ENCODE measurements at places on chromosomes 2 and 18.

GRCh38 chr2:202261531-202261930, 4.0 kb upstream of the NOP58 start:
- no peak for DNase-seq

DNA sequence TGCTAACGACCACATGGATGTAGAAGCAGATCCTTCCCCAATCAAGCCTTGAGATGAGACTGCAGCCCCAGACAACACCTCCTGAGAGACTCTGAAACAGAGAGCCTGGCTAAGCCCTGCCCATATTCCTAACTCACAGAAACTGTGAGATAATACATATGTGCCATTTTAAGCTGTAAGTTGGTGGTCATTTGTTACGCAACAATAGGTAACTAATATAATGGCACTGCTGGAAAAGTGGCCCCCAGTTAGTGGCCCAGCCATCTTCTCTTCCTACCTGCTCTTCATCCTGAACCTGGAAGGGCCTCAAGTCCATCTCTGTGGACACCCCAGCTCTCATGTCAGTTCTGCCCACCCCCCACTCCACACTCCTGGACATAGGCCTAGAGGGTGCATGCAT, 144.0 kb downstream of the TMEM17 start:
- no peak for DNase-seq

GRCh38 chr18:40676668-40677067, 1278.4 kb upstream of the PIK3C3 start:
- no peak for DNase-seq

DNA sequence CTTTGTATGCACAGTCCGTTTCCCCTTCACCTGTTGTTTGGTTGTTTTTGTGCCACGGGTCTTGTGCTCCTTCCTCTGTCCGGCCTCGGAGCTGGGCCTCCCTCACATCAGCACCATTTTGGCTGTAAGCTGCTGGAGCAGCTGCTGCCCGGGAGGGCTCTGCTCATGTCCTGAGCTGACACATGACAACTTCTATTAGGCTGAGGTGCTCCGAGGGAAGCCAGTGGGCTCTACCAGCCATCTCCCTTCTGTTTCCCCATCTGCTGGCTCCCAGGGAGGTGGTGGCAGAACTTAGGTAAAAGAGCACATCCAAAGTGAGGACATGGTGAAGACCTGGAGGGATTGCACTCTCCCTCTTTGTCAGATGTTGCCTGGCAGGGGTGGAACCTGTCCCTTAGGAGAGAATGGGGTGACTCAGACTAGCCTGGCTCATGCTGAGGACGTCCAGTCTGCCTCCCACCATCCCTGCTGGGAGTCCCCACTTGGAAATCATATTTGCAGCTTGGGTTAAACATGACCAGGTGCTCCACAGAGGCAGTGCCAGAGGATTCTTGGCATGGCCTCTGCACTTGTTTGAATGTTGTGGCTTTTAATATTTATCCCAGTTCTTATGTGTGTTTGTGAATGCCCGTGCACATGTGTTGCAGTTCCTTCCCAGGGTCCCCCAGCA, 49.8 kb upstream of the TNP1 start:
- no peak for DNase-seq

- no peak for DNase-seq
These were observed 692.9 kb upstream of the HS6ST1 start for GRCh38 chr2:129011466-129012061.

DNA sequence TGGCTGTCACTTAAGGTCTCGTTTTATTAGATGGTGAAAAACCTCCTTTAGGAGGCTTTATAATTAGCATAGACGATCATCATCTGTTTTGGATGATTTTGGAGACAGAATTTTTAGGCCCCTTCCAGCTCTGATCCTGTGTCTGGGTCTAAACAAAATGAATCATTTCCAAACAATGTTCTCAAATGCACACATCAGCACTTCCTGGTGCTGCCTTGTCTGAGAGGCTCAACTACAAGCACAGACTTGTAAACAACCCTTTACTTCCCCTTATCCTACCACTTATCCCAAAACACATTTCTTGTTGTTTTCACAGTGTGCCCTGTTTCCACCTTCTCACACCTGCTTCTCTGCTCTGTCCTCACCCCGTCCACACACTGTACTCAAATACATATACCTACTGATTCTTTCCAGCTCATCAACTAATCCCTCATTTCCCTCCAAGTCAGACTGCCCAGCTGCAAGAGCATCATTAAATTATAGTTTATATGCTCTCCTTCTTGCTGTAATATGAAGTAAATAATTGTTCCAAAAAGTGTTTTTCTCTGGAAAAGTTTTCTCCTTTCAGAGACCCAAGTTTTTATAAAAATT, 71.2 kb upstream of the COL3A1 start:
- no peak for DNase-seq
